ENCODE measurements at places on chromosomes 2 and 18.

- DNase-seq, result no peak
Measured at GRCh38 chr2:168241746-168242145, 5.6 kb downstream of the STK39 start.

DNA sequence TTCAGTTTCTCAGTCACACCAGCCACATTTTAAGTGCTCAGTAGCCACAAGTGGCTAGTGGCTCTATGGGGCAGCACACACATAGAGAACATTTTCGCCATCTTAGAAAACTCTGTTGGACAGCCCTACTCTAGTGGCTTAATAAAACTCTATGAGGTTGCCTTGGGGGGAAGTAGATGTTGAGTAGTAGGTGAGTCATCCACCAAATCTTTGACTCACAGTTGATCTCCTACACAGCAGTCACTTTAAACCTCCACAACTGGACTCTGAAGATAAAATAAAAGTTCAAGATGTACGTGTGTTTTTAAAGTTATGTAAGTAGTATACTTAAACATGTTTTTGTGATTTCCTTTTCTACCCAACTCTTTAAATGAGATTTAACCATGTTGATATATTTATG, 379.0 kb downstream of the SETBP1 start:
- DNase-seq, result no peak

- no peak for DNase-seq
Measured at GRCh38 chr18:76741346-76741745, 81.0 kb upstream of the ZNF236 start.

- no peak for DNase-seq
Measured at GRCh38 chr18:47248604-47249313, 2.7 kb downstream of the SKOR2 start.

- DNase-seq, result no peak
Measured at GRCh38 chr2:134865067-134865787, 26.8 kb downstream of the ACMSD start.

- DNase-seq, result no peak
Measured at GRCh38 chr2:51807229-51807628, 775.3 kb upstream of the NRXN1 start.

- no peak for DNase-seq
Measured at GRCh38 chr2:71962911-71963694, 184.6 kb downstream of the CYP26B1 start.

- no peak for DNase-seq
Measured at GRCh38 chr18:53753601-53754000, 470.9 kb downstream of the MBD2 start.

DNA sequence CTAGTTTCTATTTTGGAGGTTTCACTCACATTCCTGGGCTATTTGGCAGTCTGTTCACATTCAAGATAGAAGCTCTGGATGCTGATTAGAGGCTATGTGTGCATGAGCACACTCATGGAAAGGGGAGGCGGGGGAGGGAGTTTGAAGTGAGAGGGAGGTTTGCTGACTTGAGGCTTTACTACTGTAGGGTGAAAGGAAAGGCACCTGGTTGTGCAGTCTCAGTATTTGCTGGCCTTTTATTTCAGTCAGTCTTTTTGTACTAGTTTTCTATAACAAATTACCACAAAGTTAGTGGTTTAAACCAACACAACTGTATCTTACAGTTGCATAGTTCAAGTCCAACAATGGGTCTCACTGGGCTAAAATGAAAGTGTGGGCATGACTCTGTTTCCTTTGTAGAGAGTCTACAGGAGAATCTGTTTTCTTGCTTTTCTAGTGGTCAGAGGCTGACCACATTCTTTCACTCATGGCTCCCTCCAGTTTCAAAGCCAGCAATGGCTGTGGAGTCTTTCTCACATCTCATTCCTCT, 47.7 kb upstream of the NR4A2 start:
- DNase-seq, result no peak

GRCh38 chr18:62170857-62171256, 16.0 kb downstream of the PIGN start:
- DNase-seq, result no peak

GRCh38 chr18:41499345-41499744, 455.7 kb upstream of the PIK3C3 start:
- no peak for DNase-seq

DNA sequence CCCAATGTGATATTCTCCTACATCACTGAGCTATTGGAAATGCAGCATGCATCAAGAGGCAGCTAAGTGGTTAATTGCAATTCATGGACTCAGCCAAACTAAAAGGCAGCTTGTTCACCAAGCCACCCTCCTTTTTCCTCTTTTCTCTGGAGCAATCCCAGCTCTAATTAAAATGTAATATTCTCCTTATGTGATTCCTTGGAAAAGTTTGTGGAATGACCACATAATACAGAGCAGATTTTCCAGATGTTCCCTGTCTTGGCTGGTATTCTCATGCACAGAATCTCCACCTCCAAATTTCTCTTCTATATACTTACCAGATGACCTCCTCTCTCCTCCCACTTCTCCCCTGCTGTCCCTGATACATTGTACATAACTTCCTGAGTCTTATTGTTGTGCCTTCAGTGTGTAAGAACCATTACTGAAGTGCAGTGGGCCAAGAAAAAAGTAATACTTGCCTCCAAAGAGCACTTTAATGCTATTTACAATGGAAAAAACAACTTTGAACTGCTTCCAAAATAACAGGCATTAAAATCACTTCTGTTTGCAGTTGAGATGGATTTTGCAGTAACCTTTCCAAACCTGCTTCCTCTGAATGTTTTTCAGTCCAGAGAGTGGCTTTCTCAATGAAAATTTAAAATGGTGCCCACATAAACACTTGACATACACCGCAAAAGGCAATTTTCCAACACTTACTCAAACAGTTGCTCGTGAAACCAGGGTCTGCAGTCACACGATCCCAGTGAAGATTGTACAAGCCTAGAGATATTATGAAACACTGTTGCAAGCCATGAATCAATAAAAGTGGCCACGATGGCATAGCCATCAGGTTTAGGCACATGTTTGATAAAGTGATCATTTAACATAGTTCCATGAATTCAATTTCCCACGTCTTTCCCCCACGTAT, 258.0 kb downstream of the MTX2 start:
- DNase-seq, result no peak

DNA sequence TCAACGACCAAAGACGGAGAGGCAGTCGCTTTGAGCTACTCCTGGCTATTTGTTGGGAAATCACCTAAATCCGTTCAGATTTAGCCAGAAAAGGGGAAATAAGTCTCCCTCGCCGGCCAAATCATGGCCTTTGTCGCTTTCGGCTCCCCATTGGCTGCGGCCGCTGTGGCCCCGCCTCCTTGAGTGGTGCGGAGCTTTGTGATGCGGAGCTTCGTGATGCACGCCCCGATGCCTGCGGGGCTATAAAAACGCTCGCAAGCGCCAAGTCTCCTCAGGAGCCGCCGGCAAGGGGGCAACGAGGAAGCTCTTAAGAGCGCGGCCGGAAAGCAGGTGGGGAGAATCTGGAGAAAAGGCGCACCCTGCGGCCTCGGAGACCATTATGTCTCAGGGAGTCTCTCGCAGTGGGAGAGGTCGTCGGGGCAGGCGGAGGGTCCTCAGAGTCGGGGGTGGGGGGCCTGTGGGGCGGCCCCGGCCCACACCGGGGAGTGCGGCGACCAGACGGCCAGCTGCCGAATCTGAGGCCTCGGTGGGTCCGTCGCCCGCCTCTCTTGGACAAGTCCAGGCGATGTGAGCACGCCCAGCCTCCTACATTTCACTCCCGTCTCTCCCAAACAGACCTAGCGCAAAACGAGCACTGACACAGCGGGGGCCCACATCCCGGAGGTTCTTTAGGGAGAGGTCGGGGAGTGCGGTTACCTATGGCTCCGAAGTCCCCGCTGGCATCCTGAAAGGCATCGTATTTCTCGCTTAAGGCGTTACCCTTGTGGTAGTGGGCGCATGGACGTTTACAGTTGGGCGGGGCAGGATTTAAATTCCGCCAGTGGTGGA, at the start of gene CABYR:
TSS of gene CABYR (plus strand) at position 274 of the 828 bp plus-strand sequence. CDS start 4,053 bp downstream, outside the sequence.
- DNase-seq, result peak; percentile 81

GRCh38 chr18:45324495-45325113, 290.7 kb upstream of the SLC14A2 start:
- DNase-seq, result no peak

DNA sequence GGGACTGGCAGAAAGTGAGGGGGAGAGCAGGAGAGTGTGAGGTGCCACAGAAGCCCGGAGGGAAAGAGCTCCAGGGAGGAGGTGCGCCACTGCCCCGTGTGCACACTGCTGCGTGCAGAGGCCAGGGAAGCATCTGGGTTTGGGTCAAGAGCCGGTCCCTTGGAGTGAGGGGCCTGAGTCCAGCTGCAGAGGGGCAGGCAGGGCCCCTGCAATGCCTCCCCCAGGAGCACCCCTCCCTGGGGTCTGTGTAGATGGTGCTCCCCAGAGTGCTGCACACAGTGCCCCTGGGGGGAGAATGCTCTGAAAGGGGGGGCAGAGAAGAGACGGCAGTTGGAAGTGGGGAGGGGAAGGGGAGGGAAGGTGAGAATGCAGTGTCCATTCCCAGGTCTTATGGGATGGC, 3.7 kb upstream of the LIMS2 start:
- no peak for DNase-seq

- no peak for DNase-seq
Measured at GRCh38 chr18:37280701-37281393, 284.8 kb downstream of the CELF4 start.

GRCh38 chr2:138640921-138641676, 139.1 kb downstream of the NXPH2 start:
- DNase-seq, result no peak

DNA sequence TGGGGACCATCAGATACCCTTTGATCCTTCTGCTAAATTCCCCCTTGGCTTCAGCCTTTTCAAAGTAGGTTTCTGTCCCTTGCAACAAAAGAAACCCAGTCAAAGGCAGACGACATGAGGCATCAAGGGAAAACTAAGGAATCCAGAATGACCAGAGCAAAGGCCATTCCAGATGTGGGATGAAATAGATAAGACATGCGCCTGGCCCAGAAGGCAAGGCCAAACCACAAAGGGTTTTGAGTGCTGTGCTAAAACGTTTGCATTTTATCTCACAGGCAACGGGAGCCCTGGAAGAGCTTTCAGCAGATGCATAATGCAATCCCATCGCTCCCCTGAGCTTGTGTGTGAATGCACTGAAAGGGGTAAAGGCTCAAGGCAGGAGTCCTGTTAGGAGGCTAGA, 17.7 kb downstream of the CXCR1 start:
- DNase-seq, result peak; percentile 6

DNA sequence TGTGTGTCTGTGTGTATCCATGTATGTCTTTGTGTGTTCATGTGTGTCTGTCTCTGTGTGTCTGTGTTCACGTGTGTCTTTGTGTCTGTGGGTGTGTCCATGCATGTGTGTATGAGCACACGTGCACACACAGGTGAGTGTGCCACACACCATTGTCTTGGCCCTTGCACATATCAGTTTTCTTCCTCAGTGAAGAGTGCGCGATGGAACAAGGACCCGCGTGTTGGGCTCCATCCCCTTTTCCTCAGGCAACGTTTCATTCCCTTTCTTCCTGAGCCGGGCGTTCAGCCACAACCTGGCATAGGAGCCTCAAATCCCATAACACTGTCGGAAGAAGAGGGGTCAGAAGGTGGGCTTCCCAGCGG, 74.3 kb downstream of the PTGR3 start:
- DNase-seq, result no peak

GRCh38 chr2:108266218-108266617, 22.5 kb upstream of the SULT1C2 start:
- DNase-seq, result no peak

All from activated naive CD4-positive, alpha-beta T cell treated with anti-CD3 and anti-CD28 coated beads, Interleukin-2, amount 10 ng/mL, durations not matched to agents 7 days and 5 days (primary cell).